ENCODE measurements at places on chromosomes 11 and 22.

DNA sequence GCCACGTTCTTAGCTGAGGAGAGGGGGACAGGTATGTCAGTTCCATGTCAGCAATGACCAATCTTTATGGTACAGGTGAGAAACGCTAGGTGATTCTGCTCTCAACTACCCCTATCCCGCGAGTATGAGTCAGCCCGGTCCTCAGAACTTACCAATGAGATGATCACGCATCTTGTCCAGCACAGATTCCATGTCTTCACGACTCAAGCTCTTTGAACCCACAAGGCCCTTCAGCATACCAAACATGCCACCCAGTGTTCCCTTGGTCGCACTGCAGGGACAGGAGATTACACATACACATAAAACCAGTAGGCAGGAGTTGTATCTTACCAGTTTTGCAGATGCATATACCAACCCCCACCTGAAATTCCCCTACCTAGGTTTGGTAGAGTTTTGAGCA lies 2.9 kb downstream of the SRPRA start:
- no peak for DNase-seq

- DNase-seq: no peak
Measured at GRCh38 chr11:32821517-32821916, 8.2 kb upstream of the PRRG4 start.

DNA sequence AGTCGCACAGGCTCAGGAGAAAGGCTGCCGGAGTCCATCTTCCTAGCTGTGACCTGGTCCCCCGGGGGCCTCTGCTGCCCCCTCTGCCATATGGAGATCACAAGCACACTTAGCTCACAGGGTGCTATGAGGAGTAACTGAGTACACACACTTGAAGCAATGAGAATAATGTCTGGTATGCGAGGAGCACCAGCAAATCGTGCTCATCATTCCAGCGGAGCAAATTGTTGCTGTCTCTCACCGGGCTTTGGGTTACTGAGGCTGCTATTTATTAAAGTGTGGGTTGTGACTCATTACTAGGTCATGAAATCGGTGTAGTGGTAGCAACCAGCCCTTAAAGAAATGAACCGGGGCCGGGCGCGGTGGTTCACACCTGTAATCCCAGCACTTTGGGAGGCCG lies 48.1 kb upstream of the EIF3D start:
- DNase-seq: no peak

DNA sequence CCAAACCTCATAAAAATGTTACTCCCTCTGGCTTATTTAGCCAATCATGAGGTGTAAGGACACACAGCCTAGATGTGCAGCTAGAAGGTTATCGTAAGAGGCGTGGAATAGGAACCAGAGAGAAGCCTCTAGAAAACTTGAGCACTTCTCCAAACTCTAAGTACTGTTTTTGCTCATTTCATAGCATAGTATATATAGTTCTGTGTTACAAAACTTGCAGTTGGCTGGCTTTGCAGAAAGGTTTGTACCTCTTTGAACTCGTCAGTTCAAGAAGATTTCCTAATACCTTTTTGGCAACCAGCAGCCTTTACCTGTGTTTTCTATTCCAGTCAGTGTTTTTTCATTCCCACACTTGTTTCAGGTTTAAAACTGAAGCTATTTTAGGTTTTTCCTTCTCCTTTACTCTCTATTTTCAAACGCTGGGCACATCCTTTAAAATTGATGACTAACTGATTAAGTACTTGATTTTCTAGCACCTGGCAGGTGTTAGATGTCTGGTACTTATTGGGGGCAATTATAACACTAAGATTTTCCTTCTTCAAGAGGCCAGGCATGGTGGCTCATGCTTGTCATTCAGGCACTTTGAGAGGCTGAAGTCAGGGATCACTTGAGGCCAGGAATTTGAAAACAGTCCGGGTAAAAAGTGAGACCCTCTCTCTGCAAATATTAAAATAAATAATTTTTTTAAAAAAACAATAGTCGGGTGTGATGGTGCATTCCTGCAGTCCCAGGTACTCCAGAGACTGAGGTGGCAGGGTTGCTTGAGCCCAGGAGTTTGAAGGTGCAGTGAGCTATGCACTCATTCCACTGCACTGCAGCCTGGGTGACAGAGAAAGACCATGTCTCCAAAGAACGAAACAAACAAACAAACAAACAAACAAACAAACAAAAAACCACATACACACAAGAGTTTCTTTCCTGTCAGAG lies 125.2 kb downstream of the LRRC4C start:
- DNase-seq: no peak

GRCh38 chr22:18024956-18025720 lies 777 bp upstream of the MICAL3 start:
- DNase-seq: no peak

GRCh38 chr22:35455529-35455928 lies 55.6 kb downstream of the MCM5 start:
- DNase-seq: no peak

Data from CD8-positive, alpha-beta memory T cell (primary cell).